ENCODE measurements at places on chromosomes 12 and 14.
A peak's percentile ranks its signal among the peaks of the same experiment; 100 is the strongest.

DNA sequence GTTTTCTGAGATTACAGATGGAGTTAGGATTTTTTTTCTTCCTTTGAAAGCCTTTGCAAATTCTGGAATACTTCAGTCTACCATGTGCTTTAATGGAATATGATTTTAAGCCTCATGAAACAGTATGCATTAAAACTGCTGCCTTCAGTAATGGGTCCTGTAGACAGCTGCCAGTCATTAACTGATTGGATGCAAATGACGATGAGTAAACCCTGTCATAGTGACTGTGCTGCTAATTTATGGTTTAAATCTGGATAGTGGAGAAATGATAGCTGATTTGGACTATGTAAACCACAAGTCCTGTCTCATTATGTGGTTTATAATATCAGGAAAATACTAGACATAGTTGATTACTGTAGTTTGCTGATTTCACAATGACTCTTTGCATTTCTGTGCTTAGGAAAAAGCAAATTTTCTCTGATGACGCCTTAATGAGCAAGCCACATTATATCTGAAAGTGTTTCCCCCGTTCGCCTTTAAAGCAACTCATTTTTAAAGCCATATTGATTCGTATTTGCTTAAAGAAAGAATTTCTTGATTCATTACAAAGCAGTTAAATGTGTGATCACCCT is 217.6 kb downstream of the TMTC2 start:
- no peak for DNase-seq

- peak; percentile 33 for DNase-seq
These were observed 64.8 kb upstream of the RIN3 start for GRCh38 chr14:92448786-92449185.

- DNase-seq, result no peak
These were observed 59.9 kb downstream of the TRAFD1 start for GRCh38 chr12:112185093-112185923.

DNA sequence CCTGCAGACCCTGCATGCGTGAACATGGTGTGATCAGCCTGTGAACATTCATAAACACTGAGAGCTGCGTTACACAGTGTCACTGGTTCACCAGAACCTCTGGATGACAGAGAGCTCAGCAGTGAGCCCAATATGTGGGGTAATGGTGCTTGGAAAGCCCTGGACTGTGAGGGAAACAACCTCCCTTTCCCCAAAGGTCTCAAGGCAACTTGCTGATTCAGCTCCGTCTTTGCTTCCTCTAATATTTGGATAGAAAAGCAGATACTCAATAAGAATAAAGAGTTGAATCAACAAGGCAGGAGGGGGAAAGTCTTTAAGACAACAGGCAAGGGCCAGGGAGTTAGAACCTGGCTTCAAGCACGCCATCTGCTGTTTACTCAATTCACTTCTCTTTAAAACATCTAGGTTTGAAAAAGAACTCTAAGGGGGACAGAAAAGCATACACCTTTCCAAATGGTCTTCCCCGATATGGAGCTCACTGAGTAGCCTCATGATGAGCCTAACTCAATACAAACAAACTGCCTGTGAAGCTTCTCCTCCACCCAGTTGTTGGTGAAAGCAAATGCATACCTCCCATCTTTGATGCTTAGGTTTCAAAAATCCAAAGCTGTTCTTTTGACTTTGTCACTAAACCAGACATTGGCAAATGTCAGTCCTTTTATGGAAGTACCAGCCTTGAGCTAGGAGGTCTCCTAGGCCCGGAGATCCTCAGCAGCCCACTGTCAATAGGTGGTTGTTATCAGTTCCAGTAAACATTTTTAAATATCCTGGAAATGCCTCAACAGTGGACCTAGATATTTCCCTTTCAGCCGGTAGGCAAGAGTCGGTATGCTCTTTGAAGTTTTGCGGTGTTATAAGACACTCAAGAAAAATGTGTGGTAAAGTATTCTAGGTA is 76.1 kb downstream of the SAMD4A start:
- no peak for DNase-seq

GRCh38 chr14:103597623-103598377 is 31.2 kb upstream of the KLC1 start:
- no peak for DNase-seq

DNA sequence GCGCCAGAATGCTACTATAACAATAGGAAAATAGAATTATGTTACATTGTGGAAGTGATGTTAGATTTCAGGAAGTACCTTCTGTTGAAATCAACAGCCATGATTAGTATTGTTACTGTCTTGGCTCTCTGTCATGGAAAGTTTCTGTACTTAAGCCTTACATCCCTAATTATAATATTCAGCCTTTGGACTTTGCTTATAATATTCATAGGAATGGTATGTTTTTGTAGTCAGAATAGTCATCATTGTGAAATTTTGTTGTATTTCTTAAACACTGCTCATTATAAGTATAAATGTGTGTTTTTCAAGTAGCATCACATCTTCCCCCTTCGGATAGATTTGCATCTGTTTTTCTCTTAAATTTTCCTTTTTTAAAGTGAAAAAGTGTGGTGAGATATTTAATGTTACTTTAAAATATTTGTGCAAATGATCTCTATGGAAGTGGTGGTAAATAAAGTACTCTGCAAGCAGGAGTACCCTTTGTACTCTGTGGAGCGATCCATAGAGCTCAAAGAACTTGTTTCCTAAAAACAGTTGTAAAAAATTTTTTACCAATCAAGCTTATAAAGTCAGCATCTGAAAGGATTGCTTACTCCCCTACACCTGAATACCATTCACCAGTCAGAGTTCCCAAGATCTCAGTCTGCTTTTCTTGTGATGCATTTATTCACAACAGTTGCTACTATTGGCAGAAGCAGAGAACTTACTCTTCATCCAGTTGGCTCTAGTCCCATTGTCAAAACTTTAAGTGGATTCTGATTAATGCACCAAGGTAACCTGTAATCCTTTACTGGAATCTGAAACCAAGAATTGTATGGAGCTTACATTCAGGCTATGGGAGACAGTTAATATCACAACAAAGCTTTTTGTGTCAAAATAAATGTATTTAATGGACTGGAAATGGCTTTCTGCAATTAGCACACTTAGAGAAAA is 87.8 kb downstream of the RIC8B start:
- no peak for DNase-seq

DNA sequence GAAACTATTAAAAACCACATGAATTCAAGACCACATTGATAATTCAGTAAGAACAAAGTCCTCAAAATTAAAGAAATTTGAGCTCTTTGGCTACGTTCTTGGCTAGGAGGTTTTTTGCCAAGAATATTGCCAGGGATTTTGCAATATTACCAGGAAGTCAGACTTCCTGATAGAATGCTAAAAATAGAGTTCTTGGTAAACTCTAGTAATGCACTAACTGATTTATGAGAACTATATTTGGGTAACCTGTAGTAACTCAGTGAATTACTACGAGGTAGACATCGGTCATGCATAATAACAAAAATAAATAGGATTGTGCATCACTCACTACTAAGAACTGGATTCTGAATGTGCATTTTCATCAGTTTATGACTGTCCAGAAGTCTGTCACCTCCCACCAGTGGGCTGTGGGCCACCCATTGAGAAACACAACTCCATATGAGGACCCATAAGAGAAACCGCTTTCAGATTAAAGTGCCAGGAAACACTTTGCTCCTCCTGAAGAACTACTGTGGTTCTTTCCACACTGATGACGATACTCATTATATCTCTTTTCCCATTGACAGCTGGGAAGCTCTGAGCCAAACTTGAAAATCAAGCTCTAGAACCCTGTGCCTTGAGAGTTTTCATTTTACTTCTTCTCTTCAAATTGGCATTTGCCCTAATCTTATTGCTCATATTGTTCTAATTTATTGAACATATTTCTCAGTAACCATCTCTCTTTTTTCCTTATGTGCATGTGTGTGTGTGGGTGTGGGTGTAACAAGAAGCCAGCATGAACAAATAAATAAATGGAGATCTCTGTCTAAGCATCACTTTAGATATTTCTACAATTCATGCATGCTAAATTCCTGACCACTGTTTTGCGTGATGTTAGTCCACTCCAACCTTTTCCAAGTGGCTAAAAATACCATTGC is 116.6 kb downstream of the BCL11B start:
- no peak for DNase-seq
